ENCODE measurements at places on chromosomes 7 and 10.

DNA sequence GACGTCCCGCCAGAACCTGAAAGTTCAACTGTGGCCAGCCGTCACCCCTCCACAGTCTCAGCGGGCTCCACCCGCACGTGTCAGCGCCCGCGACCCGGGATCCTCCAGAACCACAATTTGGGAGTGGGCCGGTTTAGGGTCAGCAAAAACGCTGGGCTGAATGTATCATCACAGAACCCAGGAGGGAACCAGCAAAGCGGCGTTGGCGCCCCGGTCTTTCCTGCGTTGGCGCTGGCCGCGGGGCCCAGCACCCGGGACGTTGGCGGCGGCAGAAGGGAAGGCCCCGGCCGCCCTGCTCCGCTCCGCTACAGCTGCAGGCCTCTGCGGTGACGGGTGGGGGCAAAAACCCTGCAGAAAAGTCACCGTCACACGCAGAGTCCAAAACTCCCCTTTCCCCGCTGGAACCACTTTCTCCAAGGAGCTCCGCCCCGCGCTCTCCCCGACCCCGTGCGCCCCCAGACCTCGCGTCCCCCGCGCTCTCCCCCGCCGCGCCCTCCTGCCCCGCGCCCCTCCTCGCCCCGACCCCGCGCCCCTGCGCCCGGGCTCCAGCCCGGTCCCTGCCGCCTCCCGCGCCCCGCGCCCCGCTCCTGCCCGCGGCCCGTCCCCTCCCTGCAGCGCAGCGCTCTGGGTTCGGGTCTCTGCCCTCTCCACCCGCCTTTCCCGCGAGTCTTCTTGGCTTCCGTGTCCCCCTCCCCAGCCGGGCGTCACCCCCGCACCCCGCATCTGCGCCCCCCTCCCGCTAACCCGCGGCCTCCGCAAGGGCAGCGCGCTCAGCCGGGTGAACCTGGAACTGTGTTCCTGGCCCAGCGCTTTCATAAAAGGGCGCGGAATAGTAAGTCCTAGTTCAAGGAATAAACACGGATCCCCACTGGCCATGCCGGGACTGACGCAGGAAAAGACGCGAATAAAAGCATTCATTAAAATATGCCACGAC is 24.0 kb upstream of the RNF32 start:
- no peak for DNase-seq

DNA sequence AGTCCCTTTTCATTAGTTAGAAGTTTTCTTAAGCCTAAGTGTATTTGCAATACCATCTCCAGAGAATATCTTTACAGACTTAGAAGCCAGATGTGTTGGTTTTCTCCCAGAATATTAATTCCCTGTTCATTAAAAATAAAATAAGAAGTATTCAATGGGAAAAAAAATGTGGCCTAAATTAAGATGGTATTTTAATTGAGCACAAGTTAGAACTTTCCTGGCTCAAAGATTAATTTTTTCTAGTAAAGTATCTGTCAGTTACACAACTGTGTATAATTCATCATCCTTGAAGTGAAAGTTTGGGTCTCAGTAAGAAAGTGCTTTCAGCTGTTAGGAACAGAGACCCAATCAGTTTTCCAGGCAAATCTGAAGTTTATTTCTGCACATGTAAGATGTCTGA is 1179.5 kb upstream of the C7orf33 start:
- DNase-seq = no peak

DNA sequence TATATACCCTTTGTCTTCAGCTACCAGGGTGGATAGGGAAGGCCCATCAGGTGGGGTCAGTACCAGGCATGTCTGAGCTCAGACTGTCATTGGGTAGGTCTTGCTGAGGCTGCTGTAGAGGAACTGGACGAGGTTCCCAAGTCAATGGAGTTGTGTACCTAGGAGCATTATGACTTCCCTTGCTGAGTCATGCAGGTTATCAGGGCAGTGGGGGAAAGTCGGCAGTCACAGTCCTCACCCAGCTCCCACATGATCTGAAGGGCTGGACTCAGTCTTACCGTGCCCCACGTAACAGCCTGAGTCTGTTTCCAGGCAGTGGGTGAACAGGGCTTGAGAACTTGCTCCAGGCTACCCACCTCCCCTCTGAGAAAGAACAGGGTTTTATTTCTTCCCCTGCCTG is 260.8 kb upstream of the COBL start:
- DNase-seq = no peak

DNA sequence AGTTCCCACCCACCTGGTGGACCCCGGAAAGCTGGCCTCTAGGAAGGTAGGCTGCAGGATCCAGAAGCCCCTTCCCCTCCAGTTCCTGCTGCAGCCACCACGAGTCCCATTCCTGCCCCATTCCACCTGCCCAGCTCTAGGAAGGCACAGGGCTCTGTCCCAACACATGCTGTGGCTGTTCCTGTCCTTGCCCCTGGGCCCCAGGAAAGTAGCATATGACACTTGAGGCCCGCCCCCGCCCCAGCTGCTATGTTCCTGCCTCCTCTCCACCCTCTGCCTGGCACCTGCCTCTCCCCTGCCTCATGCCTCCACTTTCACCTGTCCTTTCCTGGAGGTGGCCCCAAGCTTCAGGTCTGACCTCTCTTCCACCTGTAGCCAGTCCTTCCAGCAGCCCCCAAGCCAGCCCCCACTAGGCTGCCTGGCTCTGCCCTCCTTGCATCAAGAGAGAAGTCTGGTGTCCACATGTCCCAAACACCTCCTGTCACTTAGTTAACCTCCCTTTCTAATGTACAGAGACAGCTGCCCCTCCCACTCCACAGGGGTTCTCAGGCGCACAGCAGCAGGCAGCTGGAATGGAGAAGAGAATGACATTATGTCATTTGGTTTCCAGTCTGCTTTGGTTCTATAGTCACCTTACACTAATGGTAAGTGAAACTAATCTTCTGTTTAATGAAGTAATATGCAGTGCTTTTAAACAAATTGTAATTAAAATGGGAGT is 22.7 kb downstream of the YKT6 start:
- DNase-seq = no peak

GRCh38 chr10:110642204-110643034 is 1.7 kb upstream of the RBM20 start:
- DNase-seq = no peak

DNA sequence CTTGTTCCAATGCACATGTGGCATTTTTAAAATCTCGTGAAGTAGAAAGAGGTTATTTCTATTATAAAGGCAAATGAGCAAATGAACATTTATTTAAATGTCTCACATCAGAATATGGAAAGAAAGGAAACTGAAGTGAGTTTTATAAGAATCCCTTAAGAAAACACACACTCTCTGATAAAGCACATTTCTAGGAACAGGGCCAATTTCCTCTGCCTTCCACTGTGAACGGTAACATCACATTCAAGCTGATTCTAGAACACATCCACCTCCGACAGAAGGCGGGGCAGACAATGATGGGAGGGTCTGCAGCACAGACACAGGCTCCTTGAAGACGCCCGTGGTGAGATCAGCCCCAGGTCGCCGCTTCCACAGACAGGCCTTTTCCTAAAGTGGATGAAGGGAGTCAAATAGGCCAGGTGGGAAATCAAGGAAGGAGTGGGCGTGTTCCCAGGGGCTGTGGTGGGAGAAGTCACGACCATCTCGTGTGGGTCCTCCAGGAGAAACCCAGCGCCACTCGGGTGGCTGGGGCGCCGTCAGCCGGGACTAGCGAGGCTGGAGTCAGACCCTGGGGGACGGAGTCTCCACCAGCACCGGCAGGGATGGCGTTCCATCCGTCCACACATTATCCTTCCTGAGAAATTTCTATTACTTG is 31.1 kb downstream of the PITRM1 start:
- DNase-seq = no peak

GRCh38 chr10:35545878-35546590 is 59.1 kb upstream of the GJD4 start:
- DNase-seq = no peak

- no peak for DNase-seq
Observed at GRCh38 chr10:20670579-20670978, 226.5 kb downstream of the NEBL start.

DNA sequence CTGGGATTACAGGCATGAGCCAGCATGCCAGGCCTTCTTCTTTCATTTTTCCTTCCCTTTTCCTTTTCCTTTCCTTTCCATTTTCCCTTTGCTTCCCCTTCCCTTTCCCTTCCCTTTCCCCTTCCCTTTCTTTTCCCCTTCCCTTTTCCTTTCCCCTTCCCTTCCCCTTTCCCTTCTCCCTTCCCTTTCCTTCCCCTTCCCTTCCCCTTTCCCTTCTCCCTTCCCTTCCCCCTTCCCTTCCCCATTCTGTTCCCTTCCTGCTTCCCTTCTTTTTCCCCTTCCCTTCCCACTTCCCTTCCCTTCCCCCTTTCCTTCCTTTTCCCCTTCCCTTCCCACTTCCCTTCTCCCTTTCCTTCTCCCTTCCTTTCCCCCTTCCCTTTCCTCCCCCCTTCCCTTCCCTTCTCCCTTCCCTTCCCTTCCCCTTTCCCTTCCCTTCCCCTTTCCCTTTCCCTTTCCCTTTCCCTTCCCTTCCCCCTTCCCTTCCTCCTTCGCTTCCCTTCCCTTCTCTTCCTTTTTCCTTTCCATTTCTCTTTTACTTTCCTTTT is 712.2 kb upstream of the POM121L12 start:
- no peak for DNase-seq

DNA sequence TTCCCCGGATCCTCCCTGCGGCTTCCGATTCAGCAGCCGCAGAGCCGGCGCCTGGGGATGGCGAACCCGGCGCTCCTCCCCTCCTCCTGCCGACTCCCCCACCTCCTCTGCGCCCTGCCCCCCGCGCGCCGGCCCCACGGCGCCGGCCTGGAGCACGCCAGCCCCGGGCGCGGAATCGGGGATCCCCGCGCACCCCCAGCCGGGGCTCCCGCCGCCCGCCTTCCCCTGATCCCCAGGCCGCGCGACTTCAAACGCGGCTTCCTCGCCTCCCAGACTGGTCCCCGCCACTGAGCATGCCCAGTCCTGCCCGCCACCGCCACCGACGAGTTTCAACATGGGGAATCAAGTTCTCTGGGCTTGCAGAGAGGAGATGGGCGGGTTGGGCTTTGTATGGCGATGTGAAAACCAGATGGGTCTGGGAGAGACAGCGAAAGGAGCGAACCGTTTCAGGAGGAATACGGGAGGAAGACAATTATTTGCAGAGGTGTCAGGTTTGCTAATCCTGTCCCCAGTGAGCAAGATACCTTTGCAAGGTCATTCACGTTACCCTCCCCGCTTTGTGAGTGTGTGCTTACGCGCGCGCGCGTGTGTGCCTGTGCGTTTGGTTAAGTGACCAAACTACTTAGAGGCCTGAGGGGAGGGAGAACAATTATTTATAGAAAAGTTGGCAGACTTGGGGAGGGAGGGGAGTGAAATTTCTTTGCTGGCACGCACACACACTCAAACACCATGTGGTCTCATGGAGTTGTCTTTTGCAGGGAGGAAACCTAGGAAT is at the start of gene PANK1:
PANK1 (minus strand) TSS at position 276 of the 775 bp plus-strand sequence. CDS start 351 bp downstream, outside the sequence.
- peak; percentile 95 for DNase-seq

DNA sequence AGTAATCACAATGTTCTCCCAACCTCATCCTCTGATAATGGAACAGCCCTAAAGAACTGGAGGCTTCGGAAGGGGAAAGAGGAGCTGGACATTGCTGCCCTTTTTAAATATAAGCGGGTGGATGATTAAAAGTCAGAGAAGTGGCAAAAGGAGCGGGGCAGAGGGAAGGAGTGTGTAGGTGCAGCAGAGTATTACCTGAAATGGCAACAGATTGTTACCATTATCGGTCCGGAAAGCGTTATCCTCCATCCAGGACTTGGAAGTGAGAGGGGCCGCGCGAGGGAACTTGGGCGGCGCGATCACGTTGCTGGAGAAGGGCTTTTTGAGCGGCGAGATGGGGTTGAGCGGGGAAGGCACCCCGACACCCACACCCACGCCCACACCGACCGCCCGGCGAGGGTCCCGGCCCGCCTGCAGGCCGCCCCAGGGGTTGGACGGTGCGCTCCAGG is 51.7 kb downstream of the CPEB3 start:
- DNase-seq = no peak

DNA sequence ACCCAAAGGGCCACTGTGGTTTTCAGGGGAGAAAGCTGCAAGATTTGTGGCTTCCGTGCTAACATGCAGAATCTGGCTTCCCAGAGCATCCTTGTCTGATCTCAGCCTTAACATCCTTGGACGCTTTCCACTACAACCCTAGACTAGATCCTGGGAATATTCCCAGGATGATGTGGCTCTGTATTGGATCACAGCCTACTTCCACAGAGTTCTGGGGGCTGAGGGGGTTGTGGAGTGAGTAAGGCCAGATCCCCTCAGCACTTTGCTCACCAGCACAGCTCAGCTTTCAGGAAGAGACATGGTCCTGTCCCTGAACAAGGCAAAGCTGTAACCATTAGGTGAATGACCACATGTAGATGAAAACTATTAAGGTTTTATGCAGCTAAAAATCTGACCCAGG is 241.3 kb upstream of the MYO3A start:
- DNase-seq = no peak

DNA sequence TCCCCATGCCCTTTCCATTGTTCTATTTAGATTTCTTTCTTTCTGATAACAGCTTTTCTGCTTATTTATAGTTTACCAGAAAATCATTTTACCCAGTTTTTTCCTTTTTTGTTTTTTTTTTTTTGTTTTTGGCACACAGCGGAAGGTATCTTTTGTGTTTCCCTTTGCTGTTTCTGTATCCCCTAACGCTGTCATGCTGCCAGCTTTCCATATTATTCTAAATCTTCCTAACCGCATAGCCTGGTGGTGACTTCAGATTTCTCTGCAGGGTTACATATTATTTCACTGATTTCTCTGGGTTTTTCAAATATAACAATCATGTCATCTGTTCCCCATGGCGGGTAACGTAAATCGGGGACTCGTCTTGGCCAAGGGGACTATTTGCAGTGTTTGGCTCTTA is 4.0 kb upstream of the SLC29A4 start:
- DNase-seq = no peak

DNA sequence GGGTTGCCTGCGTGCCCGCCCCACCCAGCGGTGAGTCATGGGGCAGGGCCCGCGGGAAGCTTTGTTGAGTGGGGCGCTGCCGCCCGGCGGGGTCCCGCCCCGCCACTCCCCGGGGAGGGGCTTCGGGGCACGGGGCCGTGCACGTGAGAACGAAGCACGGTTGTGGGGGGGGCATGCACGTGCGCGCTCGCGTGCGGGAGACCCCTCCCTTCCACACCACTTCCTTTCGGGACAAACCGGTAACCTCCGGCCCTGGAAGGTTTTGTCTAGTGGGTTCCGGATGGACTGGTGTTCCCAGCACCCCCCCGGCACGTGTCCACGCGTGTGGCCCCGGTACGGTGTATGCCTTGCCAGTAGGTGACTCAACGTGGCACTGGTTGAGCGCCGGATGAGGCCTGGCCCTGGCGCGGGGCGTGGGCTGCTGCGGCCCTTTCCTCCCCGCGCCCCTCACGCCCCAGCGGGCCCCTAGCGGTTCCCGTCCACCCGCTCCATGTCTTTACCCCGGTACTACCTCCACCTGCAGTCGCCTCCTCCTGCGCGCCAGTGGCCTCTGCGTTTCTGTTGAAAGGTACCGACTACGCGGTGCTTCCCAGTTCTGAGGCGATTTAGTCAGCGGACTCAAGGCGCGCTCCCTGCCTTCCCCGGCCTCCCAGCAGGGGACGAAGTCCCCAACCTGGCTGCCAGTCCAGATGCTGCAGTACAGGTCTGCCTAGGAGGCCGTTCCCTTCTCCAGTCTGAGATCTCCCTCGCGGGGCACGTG is 3.1 kb downstream of the ADIRF start:
- peak; percentile 87 for DNase-seq

Measured in islet precursor cell (in vitro differentiated cells).